Activated naive CD4-positive, alpha-beta T cell (primary cell): ENCODE measurements at places on chromosomes 1 and 21.

- no peak for DNase-seq
Measured at GRCh38 chr1:31302709-31303441, 6.0 kb downstream of the ZCCHC17 start.

DNA sequence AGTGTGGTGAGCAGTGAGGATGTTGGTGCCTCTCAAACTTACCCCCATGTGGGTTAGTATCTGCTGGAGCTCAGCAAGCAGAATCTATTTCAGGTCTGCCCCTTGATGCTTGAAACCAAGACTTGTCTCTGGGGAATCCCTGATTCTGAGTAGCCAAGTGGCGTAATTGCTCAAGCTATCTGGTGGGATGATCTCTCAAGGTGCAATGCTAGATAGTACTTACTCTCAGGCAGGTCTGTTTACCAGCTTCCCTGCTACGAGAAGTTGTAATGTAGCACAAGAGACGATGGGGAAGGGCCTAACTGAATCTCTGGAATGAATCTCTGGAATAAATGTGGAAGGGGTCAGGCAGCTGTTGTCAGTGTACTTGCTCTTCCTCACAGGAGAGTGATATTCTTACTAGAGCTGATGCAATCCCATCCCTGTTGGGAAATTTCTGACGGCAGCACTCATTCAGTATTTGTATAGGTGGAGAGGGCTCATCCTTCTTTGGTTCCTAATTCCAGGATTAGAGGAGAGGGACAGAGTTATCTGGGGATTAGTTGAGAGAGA lies 65.4 kb downstream of the MACF1 start:
- DNase-seq, result no peak

DNA sequence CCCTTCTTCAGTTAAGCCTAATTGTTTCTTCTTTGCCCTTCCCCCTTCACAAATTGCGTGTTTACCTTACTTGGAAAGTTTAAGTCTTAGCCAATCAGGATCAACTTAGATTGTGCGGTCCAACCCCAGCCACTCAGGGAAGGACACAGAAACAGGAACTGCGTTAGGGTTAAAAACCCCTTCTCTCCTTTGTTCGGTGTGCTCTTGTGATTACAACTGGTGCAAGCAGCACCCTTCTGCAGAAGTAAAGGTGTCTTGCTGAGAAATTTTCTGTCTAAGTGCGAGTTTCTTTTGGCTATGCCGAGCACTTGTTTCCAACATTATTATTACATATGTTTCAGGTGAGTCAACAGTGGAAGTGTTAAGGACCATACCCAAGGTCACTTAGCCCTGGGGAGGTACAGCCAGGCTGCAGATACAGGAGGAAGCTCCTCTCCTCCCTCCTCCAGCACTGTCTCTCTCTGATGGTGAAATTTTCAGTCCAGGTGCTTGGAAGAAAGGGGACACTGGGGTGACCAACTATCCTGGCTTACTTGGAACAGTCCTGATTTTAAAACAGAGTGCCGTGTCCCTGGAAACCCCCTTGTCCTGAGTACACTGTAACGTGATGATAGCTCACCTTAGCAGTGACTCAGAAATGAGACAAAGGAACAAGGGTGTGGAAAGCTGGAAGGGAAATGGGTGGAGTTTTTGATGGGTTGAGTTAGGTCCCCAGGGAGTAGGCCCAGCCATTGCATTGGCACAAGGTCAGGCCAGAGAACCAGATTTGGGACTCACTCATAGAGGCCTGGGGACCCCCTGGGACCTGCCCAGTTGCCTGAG lies 68.7 kb upstream of the KLHDC7A start:
- no peak for DNase-seq

DNA sequence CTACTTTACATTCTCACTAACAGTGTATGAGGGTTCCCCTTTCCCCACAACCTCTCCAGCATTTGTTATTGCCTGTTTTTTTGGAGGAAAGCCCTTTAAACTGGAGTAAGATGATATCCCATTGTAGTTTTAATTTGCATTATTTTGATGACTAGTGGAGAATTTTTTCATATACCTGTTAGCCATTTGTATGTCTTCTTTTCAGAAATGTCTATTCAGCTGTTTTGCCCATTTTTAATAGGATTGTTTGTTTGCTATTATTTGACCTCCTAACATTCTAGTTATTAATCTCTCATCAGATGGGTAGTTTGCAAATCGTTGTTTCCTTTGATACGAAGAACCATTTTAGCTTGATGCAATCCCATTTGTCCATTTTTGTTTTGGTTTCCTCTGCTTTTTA lies 165.0 kb downstream of the GLUL start:
- DNase-seq, result no peak

DNA sequence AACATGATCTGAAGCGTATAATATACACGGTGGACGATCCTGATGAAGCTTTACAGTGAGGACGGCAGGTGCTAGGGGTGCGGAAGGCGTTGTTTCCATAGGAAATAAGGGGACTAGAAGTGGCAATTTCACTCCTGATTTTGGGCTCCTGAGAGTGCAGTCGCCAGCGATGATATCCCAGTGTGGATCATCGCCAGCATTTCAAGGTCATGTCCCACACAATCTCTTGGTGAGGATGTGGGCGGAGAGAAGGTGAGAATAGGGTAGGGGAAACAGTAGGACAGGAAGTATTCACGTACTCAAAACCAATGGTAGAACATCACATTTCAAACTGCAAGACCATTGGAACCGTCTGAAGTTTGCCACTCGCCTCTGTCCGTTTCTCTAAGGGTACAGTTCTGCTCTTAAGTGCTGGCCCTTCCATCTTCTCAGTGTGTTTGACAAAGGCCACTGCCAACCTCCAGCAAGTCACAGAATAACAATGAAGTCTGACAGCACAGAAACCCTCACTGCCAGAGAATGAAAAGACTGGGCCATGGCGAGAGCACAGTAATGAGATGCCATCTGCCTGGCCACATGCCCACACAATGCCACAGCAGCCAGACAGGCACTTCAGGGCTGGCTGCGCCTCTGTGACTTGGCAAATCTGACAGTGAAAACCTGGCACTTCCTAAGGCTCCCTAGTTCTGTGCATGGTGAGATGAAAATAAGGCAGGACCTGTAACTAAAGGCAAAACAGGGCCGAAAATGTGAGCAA lies 27.9 kb downstream of the PCSK9 start:
- DNase-seq, result no peak

DNA sequence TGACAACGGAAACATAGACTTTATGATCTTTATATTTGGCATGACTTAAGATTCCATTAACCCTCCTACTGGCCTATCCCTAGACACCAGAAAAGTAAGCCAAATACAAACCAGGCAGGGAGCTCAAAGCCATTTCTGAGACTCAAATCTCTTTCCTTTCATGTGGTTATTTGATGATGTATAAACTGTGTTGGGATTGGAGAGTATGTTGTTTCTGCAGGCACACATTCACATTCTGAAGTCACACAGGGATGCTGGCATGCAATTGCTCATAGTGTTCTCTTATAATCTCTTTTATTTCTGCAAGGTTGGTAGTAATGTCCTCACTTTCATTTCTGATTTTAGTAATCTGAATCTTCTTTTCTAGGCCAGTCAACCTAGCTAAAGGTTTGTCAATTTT lies 5.8 kb downstream of the ZMYND12 start:
- DNase-seq, result no peak

GRCh38 chr1:180221462-180221861 lies 8.6 kb upstream of the LHX4 start:
- DNase-seq, result no peak

DNA sequence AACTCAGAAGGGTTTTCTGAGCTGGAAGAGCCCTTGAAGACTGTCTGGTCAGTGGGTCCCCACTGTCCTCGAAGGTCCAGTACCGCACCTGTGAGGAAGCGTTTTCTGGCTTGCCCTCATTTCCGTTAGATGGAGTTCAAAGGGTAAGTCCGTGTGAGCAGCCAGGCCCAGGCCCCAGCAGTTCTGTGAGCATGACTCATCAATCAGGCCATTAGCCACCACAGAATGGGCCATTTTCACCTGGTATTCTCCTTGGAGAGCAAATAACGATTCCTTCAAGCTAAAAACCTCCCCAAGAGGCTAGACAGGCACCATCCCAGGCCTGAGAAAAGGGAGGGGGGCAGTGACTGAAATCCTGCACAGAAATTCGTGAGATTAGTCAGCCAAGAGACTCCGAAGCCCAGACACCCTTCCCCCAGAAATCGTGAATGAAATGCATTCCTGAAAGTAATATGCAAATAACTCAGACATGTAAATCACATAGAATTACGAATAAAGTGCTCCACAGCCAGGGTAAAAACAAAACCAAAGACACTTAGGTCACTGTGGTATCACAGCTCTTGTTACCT lies 66.0 kb downstream of the BCAR3 start:
- DNase-seq, result no peak

GRCh38 chr1:192158181-192158580 lies at the start of gene RGS18:
RGS18 (plus strand) TSS chr1:192158462; CDS start chr1:192158638, 176 bp downstream.
- DNase-seq, result no peak

DNA sequence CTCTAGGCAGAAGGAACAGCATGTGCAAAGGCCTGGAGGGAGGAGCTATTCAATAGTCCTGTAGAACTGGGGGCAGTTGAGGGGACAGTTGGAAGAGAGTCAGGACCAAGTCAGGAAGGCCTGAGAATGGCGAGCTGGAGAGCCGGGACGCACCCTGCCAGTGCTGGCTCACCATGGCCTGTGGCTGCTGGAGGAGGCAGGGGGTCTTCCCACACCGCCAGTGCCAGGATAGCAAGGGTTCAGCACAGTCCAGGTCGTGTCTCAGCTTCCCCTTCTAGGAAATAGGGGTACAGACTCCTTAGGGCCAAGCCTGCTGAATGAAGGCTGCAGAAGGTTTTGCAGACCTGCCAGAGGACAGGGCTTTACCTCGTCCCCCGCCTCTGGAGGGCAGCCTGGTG lies 7.3 kb downstream of the PODN start:
- DNase-seq, result no peak

GRCh38 chr21:14499316-14499715 lies 46.8 kb downstream of the SAMSN1 start:
- DNase-seq, result no peak

GRCh38 chr1:151802372-151802771 lies 2.8 kb downstream of the LINGO4 start:
- no peak for DNase-seq

- no peak for DNase-seq
Measured at GRCh38 chr1:239843541-239843940, 248.1 kb upstream of the FMN2 start.

- no peak for DNase-seq
Measured at GRCh38 chr1:159817276-159818041, 9.2 kb upstream of the SLAMF8 start.

DNA sequence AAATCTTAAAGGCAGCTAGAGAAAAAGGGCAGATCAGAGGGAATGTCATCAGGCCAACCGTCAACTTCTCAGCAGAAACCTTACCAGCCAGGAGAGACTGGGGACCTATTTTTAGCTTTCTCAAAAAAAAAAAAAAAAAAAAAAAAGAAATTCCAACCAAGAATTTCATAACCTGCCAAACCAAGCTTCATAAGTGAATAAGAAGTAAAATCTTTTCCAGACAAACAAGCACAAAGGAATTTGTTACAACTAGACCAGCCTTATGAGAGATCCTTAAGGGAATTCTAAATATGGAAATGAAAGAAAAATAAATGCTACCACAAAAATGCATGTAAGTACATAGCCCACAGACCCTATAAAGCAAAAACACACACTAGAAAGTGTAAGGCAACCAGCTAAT lies 267.7 kb downstream of the AKT3 start:
- DNase-seq, result no peak

DNA sequence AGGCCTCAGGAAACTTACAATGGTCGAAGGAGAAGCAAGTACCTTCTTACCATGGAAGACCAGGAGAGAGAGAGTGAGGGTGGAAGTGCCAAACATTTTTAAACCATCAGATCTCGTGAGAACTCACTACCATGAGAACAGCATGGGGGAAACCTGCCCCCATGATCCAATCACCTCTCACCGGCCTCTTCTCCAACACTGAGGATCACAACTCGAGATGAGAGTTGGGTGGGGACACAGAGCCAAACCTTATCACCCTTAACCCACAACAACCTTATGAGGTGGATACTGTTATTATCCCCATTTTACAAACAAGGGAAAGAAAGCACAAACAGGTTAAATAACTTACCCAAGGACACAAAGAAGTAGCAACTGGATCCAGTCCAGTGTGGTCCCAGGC lies 80.5 kb downstream of the MPZL1 start:
- no peak for DNase-seq

GRCh38 chr21:31710586-31710985 lies 21.3 kb downstream of the SCAF4 start:
- DNase-seq, result no peak

GRCh38 chr1:213615226-213615916 lies 372.4 kb upstream of the PROX1 start:
- no peak for DNase-seq

- DNase-seq, result no peak
Measured at GRCh38 chr1:110485725-110486124, 33.2 kb downstream of the KCNA10 start.

- DNase-seq, result no peak
Measured at GRCh38 chr1:200783926-200784325, 45.2 kb downstream of the CAMSAP2 start.

- DNase-seq, result peak; percentile 37
Measured at GRCh38 chr1:9539829-9540550, 725 bp downstream of the SLC25A33 start.

DNA sequence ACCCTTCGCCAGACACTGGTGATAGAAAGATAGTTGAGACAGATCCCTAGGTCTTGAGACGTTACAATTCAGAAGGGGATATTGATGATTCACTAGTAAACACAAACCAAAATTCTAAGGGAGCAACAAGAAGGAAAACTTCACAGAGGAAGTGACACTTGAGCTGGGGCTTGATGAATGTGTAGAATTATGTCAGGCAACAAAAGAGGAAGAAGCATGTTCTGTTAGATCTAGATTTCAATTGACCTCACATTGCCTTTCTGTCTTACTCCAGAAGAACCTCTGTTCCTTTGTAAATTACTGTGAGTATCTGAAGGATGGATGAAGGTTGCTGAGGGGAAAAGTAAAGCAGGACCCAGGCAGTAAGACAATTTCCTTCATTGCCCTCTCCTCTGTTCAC lies 328.2 kb downstream of the KCTD3 start:
- DNase-seq, result no peak

- DNase-seq, result no peak
Measured at GRCh38 chr1:209045331-209046057, 538.0 kb upstream of the CAMK1G start.

- no peak for DNase-seq
Measured at GRCh38 chr1:204885790-204886189, 15.1 kb downstream of the NFASC start.

GRCh38 chr1:237891979-237892378 lies 1.3 kb upstream of the ZP4 start:
- DNase-seq, result no peak

DNA sequence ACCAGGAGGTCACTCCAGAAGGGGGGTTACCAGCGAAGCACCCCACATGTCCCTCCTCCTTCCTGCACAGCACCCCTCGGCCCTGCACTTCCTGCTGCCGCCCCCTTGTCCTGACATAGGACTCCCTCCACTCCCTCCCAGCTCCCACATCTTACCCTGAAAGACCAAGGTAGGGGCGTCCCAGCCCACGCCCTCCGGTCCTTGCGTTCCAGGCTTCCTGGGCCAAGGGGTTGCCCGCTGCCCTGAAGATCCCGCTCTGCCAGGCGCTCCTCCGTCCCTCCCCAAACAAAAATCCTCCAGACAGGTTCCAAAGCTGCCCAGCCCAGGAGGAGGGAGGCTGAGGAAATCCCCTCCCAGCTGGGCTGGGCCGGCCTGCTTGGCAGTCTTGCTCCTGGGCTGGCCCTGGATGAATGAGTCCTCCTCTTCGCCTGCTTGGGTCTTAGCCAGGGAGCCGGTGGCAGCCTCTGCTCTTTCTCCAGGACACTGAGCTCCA lies at the start of gene RHBDL2:
TSS of gene RHBDL2 (minus strand) at position 304 of the 493 bp plus-strand sequence. CDS start 22,618 bp downstream, outside the sequence.
- DNase-seq, result no peak
